Nasal cavity respiratory epithelium epithelial cell of viscerocranial mucosa (primary cell): ENCODE measurements at places on chromosomes 16 and 17. TPM values are rescaled to one million over a fixed set of nuclear protein-coding genes. Genes with fewer than 3 reads are reported as not detected.

Gene CFAP119
- 0.28 and 0.68 TPM in 2 replicates for total RNA-seq

Gene PIK3R6
- total RNA-seq, result not detected in 2 replicates

Gene GDPD3
- 1.8 and 3.8 TPM in 2 replicates for total RNA-seq

Gene NGFR
- 0.78 and 2.7 TPM in 2 replicates for total RNA-seq

Gene TEX19
- not detected in 2 replicates for total RNA-seq
